Mesothelial cell of epicardium (in vitro differentiated cells): ENCODE measurements at places on chromosomes 1 and 21.
A peak's percentile ranks its signal among the peaks of the same experiment; 100 is the strongest.

GRCh38 chr1:210938416-210938925 lies 195.5 kb downstream of the KCNH1 start:
- DNase-seq: no peak
- no peak overlapping the region for H3K4me3 ChIP-seq
- H3K27me3 ChIP-seq: no peaks in the 10 kb centered on the region
- H3K27ac ChIP-seq: no peak overlapping the region

DNA sequence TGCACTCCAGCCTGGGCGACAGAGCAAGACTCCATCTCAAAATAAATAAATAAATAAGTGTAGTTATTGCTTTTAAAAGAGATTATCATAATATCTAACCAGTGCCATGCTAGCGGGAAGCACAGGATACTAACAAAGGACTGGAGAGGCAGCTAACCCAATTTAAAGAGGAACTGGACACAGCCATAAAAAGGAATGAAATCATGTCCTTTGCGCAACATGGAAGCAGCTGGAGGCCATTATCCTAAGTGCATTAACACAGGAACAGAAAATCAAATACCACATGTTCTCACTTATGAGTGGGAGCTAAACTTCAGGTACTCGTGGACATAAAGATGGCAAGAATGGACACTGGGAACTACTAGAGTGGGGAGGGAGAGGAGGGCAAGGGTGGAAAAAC lies 54.9 kb downstream of the TM2D1 start:
- peaks cover 17% of the 10 kb centered on the region for H3K4me1 ChIP-seq
- no peak overlapping the region for H3K4me3 ChIP-seq
- H3K27me3 ChIP-seq: no peaks in the 10 kb centered on the region

GRCh38 chr1:99004861-99005442 lies at the start of gene PLPPR5:
Gene PLPPR5, minus strand, starts transcription at chr1:99004861. Its CDS starts 190 bp downstream, at chr1:99004671.
- peak within 1 kb of the TSS; percentile 65 for H3K4me3 ChIP-seq
- peak; percentile 44 for DNase-seq
- H3K27me3 ChIP-seq: peaks cover 84% of the 10 kb centered on the region
- H3K36me3 ChIP-seq: no peaks in the 10 kb centered on the region
- H3K27ac ChIP-seq: no peak within 1 kb of the TSS
- peaks cover 7% of the 10 kb centered on the region for H3K4me1 ChIP-seq

- no peak for DNase-seq
- H3K27me3 ChIP-seq: no peaks in the 10 kb centered on the region
- H3K36me3 ChIP-seq: no peaks in the 10 kb centered on the region
- no peaks in the 10 kb centered on the region for H3K4me1 ChIP-seq
- no peak overlapping the region for H3K27ac ChIP-seq
- no peak overlapping the region for H3K4me3 ChIP-seq
Observed at GRCh38 chr1:86582161-86582560, 35.3 kb downstream of the CLCA4 start.

GRCh38 chr1:12548973-12549459 lies 69.0 kb downstream of the DHRS3 start:
- no peaks in the 10 kb centered on the region for H3K27me3 ChIP-seq
- H3K4me1 ChIP-seq: peaks cover 50% of the 10 kb centered on the region
- H3K4me3 ChIP-seq: no peak overlapping the region
- no peak for DNase-seq
- H3K27ac ChIP-seq: peak overlapping the region; percentile 99

DNA sequence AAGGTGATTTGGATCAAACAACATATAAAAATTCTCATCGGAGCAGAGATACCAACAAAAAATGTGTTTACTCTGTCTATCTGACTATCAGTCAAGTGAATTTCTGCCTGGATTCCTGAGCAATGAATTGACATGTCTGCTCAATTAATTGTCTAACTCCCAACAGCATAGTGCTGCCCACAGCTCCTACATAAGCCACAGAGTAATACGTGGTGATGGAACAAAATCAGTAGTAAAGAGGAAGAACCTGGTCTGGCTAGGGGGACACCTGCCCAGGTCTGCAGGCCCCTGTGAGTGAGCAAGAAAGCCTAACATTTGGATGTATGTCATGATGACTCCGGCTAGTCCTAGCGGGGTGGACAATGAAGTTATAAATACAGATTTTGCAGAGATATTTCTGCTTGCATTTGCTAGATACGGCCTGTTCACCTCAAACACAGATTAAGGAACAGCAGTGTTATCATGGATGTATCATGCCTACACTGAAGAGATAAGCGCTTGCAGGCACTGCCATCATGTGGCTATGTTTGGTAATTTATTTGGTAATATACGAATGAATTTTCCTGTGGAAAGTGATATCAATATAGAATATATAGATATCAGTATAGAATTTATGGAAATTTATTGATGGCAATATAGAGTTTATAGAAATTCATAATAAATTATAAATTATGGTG lies 69.6 kb upstream of the LRRC8B start:
- H3K4me1 ChIP-seq: peaks cover 6% of the 10 kb centered on the region
- no peak overlapping the region for H3K27ac ChIP-seq
- no peaks in the 10 kb centered on the region for H3K36me3 ChIP-seq
- H3K4me3 ChIP-seq: no peak overlapping the region
- peak; percentile 42 for DNase-seq

GRCh38 chr1:209567698-209568175 lies 15.8 kb upstream of the CAMK1G start:
- H3K27ac ChIP-seq: no peak overlapping the region
- no peak for DNase-seq
- H3K4me3 ChIP-seq: no peak overlapping the region
- peaks cover 44% of the 10 kb centered on the region for H3K4me1 ChIP-seq

DNA sequence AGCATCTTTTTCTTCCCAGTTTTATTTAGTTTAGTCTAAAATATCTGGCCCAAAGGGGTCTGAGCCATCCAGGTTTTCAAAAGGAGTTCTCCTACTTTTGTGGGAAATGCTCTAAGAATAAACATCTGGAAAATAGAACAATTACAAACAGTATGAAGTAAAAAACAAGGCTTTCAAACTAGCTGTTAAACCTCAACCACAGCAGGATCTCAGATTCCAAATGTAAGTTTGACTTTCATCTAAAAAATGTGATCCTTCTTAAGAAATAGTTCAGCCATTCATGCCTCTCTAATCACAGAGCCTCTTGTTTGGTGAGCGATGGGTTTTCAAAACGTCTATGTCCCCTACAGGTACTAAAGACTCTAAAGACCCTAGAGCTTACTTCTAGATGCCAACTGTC lies 413.5 kb downstream of the DUSP10 start:
- H3K4me1 ChIP-seq: peaks cover 11% of the 10 kb centered on the region
- H3K27me3 ChIP-seq: peaks cover 5% of the 10 kb centered on the region
- no peak overlapping the region for H3K27ac ChIP-seq
- DNase-seq: no peak
- H3K36me3 ChIP-seq: peaks cover 18% of the 10 kb centered on the region

GRCh38 chr21:36245649-36246048 lies 74.3 kb upstream of the MORC3 start:
- no peaks in the 10 kb centered on the region for H3K27me3 ChIP-seq
- no peak overlapping the region for H3K27ac ChIP-seq
- H3K4me3 ChIP-seq: no peak overlapping the region
- no peak for DNase-seq

DNA sequence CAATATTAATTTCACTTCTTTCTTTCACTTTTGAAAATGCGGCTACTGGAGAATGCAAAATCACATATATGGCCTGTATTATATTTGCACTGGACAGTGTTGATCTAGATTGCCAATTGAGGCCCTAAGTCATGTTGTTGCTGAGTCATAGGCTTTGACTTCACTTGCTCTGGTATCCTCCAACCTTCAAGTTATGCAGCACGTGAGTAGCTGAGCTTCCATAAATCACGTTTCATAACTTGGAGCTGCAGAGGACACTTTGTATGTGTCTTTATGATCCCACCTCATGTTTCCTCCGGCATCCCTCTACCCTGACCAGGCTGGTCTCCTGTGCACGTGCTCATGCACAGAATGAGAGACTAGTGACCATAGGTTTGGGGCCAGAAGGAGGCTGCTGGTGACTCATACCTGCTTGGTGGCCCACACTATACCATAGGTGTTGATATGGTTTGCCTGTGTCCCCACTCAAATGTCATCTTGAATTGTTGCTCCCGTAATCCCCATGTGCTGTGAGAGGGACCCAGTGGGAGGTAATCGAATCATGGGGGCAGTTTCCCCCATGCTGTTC lies 103.0 kb upstream of the TSPAN2 start:
- no peak overlapping the region for H3K4me3 ChIP-seq
- no peak overlapping the region for H3K27ac ChIP-seq

DNA sequence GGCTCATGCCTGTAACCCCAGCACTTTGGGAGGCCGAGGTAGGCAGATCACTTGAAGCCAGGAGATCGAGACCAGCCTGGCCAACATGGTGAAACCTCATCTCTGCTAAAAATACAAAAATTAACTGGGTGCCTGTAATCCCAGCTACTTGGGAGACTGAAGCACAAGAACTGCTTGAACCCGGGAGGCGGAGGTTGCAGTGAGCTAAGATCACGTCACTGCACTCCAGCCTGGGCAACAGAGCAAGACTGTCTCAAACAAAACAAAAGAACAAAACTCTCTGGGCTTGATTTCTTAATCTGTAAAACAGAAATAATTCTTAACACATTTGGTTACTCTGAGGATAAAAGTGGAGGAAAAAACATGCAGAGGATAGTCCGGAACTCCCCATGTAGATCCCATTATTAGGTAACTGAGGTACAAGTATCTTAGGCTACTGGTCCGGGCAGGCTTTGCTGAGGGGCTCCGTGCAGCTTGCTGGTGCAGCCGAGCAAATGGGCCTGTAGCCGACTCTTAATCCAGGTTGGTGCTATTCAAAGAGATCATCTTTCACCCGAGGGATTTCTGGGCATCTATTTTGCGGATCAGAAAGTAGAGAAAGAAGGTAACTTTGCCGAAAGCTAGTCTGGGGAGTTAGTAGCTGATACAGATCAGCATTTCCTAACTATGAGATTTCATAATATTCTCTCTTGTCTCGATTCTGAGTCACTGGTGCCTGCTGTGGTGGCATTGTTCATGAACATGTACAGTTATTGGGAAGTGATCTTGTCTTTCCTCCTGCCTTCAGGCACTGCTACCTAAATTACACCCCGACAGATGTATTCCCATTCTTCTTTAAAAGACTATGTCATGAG lies 56.8 kb downstream of the NFIA start:
- peaks cover 73% of the 10 kb centered on the region for H3K4me1 ChIP-seq
- H3K27ac ChIP-seq: peak overlapping the region; percentile 74
- H3K27me3 ChIP-seq: no peaks in the 10 kb centered on the region
- peaks cover 8% of the 10 kb centered on the region for H3K36me3 ChIP-seq
- no peak overlapping the region for H3K4me3 ChIP-seq
- no peak for DNase-seq

- no peak for DNase-seq
- H3K27me3 ChIP-seq: peaks cover 10% of the 10 kb centered on the region
- peaks cover 7% of the 10 kb centered on the region for H3K4me1 ChIP-seq
- H3K4me3 ChIP-seq: no peak overlapping the region
- H3K27ac ChIP-seq: no peak overlapping the region
- no peaks in the 10 kb centered on the region for H3K36me3 ChIP-seq
Observed at GRCh38 chr1:90198616-90199332, 203.9 kb downstream of the ZNF326 start.

DNA sequence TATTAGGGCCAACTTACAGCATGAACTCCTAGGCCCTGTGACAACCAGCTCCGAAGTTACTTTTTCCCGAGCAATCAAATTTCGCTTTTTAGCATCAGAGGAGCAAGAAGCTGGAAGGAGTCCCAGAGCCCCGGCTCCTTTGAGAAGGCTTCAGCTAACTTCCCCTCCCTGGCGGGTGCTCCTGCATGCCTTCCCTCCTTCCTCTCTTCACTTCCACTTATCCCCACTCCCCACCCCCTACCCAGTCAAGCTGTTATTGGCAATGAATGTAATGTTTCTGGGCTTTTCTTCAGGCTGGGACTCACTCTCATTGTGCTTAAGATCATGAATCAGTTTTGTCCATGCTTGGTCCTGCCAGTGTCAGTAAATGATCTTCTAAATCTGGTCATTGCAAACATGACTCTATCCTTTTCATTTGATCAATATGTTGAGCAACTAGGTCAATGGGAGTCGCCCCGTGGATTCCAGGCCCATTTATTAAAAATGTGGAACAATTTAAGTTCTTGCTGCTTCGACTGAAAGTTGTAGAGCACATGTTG lies 94.5 kb upstream of the TSPAN2 start:
- no peak overlapping the region for H3K4me3 ChIP-seq
- H3K27ac ChIP-seq: peak overlapping the region; percentile 47
- H3K4me1 ChIP-seq: peaks cover 16% of the 10 kb centered on the region
- peaks cover under 1% of the 10 kb centered on the region for H3K27me3 ChIP-seq
- no peaks in the 10 kb centered on the region for H3K36me3 ChIP-seq

DNA sequence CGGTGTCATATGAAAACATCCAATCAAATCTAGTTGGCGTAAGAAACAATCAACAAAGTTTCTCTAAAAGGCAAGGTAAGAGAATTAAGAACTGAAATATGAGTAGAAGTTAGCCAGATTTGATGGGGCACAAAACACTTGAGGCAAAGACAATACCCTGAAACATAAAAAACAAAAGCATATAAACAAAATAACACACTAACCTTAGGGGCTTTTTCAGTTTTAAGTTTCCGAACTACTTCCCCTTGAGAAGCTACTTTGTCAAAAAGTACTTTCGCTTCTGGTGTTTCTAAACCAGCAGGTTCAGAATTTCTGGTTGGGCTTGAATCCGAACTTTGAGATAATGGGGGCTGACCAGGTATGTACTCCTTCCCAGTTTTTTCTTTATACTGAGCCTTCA lies 57.9 kb downstream of the EPRS1 start:
- peaks cover 19% of the 10 kb centered on the region for H3K36me3 ChIP-seq
- no peak overlapping the region for H3K4me3 ChIP-seq
- no peak overlapping the region for H3K27ac ChIP-seq
- H3K4me1 ChIP-seq: no peaks in the 10 kb centered on the region
- no peak for DNase-seq

GRCh38 chr1:232704694-232705680 lies 75.1 kb upstream of the SIPA1L2 start:
- peaks cover 10% of the 10 kb centered on the region for H3K4me1 ChIP-seq
- DNase-seq: no peak
- no peaks in the 10 kb centered on the region for H3K36me3 ChIP-seq
- H3K4me3 ChIP-seq: no peak overlapping the region
- H3K27ac ChIP-seq: no peak overlapping the region
- H3K27me3 ChIP-seq: no peaks in the 10 kb centered on the region

GRCh38 chr1:6859415-6860343 lies 74.4 kb downstream of the CAMTA1 start:
- no peak for DNase-seq
- no peak overlapping the region for H3K4me3 ChIP-seq
- H3K4me1 ChIP-seq: peaks cover 16% of the 10 kb centered on the region
- H3K36me3 ChIP-seq: peaks cover 23% of the 10 kb centered on the region
- H3K27me3 ChIP-seq: no peaks in the 10 kb centered on the region

GRCh38 chr21:30243691-30244090 lies 27.8 kb upstream of the CLDN8 start:
- no peaks in the 10 kb centered on the region for H3K36me3 ChIP-seq
- H3K4me1 ChIP-seq: peaks cover 4% of the 10 kb centered on the region
- no peak overlapping the region for H3K4me3 ChIP-seq
- no peak overlapping the region for H3K27ac ChIP-seq
- peaks cover under 1% of the 10 kb centered on the region for H3K27me3 ChIP-seq
